ENCODE measurements at places on chromosomes 1 and 21.

DNA sequence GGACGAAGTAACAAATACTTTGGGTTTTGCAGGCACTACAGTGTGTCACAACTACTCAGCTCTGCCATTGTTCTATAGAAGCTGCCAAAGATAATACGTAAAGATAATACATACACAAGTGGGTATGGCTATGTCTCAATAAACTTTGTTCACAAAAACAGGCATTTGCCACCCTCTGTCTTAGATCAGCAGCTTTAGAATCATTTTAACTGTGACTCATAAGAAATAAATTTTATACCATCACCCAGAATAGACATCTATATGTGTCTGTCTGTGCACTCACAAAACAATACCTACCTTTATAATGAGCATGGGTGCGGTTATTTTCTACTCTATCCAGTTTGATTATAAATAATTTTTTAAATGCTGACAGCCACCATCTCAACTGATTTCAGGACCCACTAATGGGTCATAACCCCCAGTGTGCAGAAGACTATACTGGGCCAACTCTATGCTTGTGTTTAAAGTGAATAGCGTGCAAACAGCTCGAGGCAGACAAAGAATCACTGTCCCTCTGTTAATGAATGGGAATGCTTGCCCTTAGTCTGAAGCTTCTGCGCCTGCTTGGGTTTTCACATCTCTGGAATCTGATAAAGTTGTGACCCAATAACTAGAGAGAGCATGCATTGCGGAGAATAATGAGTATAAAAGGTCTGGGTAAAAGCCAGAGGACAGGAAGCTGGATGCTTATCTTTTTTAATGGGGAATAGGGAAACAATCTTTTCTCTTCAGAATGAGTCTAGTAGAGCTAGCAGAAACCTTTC is 216.2 kb downstream of the PLPP3 start:
- no peak overlapping the region for H3K4me3 ChIP-seq
- H3K27ac ChIP-seq: no peak overlapping the region
- DNase-seq: no peak
- no peaks in the 10 kb centered on the region for H3K4me1 ChIP-seq
- no peaks in the 10 kb centered on the region for H3K36me3 ChIP-seq

DNA sequence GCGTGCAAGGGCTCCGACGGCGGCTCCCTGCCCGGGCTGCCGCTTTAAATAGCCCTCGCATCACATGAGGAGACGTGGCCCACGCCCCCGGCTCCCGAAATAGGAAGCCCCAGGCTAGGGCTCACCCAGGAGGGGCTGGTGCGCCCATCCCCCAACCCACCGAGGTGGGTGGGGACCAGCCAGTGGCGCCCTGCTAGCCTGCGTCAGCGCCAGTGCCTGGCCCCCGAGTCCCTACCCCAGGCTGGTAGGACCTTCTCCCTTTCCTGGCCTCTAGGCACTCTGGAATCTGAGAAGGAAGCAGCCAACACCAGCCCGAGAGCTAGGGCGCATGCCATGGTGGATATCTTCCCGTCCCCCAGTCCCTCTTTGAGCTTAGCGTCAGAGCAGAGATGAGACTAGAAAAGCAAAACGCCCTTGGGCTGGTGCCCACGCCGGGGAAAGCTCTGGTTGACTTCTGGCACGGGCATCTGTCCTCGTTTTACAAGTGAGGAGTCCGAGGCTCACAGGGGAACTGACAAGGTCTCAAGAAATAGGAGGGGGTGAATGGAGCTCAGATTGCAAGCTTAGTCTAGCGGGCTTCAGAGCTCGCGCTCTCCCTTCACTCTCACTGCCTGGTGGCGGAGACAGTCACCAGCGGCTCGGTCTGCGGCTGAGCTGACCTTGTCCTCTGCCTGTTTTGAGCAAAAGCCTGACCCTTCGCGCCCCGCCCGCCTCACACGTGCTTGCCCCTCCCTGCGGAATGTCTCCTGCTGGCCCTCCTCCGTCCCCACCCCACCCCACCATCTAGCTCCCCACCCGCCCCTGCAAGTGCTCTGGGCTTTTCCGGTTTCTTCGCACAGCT is at the start of gene FABP3:
FABP3 (minus strand) TSS at position 21 of the 841 bp plus-strand sequence. CDS start 62 bp downstream, outside the sequence.
- peaks cover 9% of the 10 kb centered on the region for H3K27me3 ChIP-seq
- H3K27ac ChIP-seq: peak within 1 kb of the TSS; percentile 59
- H3K4me1 ChIP-seq: peaks cover 11% of the 10 kb centered on the region
- DNase-seq: peak; percentile 64

GRCh38 chr1:68375919-68376318 is 73.8 kb downstream of the RPE65 start:
- H3K4me1 ChIP-seq: no peaks in the 10 kb centered on the region
- no peak for DNase-seq
- no peaks in the 10 kb centered on the region for H3K36me3 ChIP-seq
- H3K4me3 ChIP-seq: no peak overlapping the region
- no peaks in the 10 kb centered on the region for H3K27me3 ChIP-seq
- H3K27ac ChIP-seq: no peak overlapping the region

DNA sequence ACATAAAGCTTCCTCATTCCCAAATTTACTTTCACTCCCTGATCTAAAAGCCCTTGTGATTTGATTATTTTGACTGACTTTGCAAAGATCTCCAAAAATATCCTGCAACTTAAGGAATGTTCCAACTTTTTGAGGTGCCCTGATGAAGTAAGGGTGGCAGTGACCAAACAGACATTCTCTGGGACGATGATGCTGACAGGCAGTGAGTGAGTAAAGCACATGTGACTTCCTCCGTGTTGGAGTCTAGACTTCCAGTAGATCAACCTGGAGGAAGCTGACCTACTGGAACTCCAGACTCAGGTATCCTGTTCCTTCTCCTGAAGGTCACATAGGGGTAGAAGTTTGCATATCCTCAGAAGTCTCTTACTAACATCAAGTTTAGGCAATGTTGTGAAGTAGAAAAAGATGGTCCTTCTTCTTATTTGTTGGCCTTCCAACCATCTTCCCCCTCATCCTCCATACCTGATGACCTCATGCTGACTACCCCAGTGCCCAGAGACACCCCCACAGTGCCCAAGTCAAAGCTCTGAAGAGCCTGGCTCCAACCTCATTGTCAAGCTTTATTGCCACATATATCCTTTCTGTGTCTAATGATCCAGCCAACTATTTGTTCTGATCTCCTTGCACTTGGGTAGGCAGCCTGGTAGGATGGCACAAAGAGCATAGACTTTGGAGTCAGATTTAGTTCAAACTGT is 16.0 kb downstream of the TNFSF4 start:
- no peak for DNase-seq
- no peak overlapping the region for H3K4me3 ChIP-seq
- no peak overlapping the region for H3K27ac ChIP-seq
- peaks cover 12% of the 10 kb centered on the region for H3K27me3 ChIP-seq
- no peaks in the 10 kb centered on the region for H3K36me3 ChIP-seq

GRCh38 chr1:230208619-230209261 is 141.7 kb downstream of the GALNT2 start:
- peak overlapping the region; percentile 75 for H3K4me3 ChIP-seq
- peaks cover 62% of the 10 kb centered on the region for H3K4me1 ChIP-seq
- no peaks in the 10 kb centered on the region for H3K27me3 ChIP-seq

DNA sequence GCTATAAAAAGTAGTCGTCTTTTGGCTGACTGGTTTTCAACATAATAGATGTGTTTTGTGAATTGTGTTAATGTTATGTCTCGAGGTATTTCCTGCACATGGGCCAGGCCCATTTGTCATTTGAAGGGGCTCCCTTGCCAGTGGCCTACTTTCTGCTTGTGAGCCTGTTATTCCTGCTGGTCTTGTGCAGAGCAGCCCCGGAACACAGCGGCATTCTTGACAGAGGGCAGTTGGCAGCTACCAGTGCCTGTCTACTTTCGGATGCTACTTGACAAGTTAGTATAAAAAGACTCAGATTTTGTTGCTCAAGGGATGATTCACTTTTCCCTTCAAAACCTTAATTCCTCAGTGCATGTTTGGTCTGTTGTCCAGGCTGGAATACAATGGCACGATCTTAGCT is 28.5 kb downstream of the PGM1 start:
- no peak for DNase-seq
- no peak overlapping the region for H3K4me3 ChIP-seq
- no peak overlapping the region for H3K27ac ChIP-seq
- H3K36me3 ChIP-seq: no peaks in the 10 kb centered on the region

GRCh38 chr1:78691995-78692747 is 42.5 kb downstream of the IFI44 start:
- H3K36me3 ChIP-seq: no peaks in the 10 kb centered on the region
- H3K4me3 ChIP-seq: no peak overlapping the region
- no peak overlapping the region for H3K27ac ChIP-seq
- no peak for DNase-seq

- no peak overlapping the region for H3K27ac ChIP-seq
- no peaks in the 10 kb centered on the region for H3K4me1 ChIP-seq
- no peak overlapping the region for H3K4me3 ChIP-seq
- H3K27me3 ChIP-seq: no peaks in the 10 kb centered on the region
- no peaks in the 10 kb centered on the region for H3K36me3 ChIP-seq
- DNase-seq: no peak
These were observed 62.8 kb downstream of the NGF start for GRCh38 chr1:115275216-115275615.

GRCh38 chr1:182288749-182289604 is 102.6 kb downstream of the GLUL start:
- no peak overlapping the region for H3K4me3 ChIP-seq
- H3K27me3 ChIP-seq: no peaks in the 10 kb centered on the region
- no peak for DNase-seq
- no peaks in the 10 kb centered on the region for H3K4me1 ChIP-seq
- no peak overlapping the region for H3K27ac ChIP-seq

DNA sequence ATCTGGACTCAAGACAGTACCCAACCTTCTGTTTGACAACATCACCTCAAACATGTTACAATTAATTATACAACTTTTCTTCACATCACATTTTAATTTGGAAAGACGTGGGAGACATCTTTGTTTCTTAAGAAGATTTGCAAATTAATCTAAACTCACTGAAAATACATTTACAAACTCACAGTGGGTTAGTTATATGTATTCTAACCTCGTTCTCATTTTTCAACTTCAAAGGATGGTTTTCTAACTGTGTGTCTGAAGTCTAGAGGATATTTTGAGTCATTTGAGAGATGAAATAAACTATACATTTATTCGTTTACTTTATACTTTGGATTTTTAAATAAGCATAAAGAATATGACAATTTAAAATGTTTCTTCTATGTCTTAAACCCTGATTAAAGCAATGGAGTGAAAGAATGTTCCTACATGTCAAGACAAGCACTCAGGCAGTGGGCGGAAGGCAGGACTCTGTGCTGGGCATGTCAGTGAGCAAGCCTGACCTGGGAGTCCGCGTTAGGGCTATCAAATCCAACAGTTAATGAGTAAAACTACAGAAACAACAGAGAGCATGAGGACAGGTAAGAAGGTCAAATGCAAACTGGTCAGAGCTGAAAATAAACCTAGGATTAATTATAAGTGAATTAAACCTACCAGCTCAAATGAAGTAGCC is 76.5 kb upstream of the CTTNBP2NL start:
- peaks cover 2% of the 10 kb centered on the region for H3K4me1 ChIP-seq
- no peak overlapping the region for H3K4me3 ChIP-seq
- no peak overlapping the region for H3K27ac ChIP-seq
- no peak for DNase-seq

DNA sequence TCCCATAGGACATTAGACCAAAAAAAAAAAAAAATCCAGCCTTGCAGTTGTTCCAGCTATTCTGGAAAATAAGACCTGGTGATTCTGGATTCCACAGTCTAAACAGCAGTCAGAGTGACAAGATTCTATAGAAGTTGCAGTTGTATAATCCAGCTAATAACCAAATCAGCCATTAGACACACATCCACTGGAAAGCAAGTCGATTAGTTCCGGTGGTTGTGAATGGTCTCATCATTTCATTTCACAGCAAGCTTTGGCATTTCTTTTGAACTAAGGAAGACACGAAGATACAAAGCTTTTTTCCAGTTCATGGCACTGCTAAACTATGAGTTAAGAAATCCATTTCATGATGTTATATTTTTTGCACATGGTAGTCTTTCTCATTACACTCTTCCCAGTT is 54.4 kb upstream of the FAM89A start:
- H3K27me3 ChIP-seq: peaks cover 26% of the 10 kb centered on the region
- H3K27ac ChIP-seq: no peak overlapping the region
- DNase-seq: no peak
- H3K4me1 ChIP-seq: no peaks in the 10 kb centered on the region

DNA sequence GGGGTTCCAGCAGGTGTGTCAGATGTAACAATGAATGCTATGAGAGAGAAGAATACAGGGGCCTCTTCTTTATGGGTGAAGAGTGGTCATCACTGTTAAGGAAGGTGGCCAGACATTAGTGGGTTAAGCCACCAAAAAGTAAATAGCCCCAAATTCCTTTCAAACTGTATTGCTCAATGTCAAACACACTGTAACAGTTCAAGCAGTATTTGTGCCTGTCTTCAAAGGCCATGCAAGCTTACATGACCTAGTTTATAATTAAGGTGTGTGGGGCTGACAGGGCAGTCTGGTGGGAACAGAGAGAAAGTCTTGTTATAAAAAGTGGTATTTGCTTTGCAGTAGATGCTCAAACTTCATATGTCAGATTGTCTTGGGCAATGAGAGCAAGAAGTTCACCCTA is 18.5 kb downstream of the CHIT1 start:
- H3K4me1 ChIP-seq: no peaks in the 10 kb centered on the region
- no peak overlapping the region for H3K27ac ChIP-seq
- H3K36me3 ChIP-seq: no peaks in the 10 kb centered on the region
- peaks cover 15% of the 10 kb centered on the region for H3K27me3 ChIP-seq
- no peak overlapping the region for H3K4me3 ChIP-seq

- no peak for DNase-seq
- H3K36me3 ChIP-seq: peaks cover 52% of the 10 kb centered on the region
- H3K4me1 ChIP-seq: peaks cover 21% of the 10 kb centered on the region
- H3K4me3 ChIP-seq: no peak overlapping the region
- no peak overlapping the region for H3K27ac ChIP-seq
These were observed 11.3 kb downstream of the NIPAL3 start for GRCh38 chr1:24426744-24427544.

DNA sequence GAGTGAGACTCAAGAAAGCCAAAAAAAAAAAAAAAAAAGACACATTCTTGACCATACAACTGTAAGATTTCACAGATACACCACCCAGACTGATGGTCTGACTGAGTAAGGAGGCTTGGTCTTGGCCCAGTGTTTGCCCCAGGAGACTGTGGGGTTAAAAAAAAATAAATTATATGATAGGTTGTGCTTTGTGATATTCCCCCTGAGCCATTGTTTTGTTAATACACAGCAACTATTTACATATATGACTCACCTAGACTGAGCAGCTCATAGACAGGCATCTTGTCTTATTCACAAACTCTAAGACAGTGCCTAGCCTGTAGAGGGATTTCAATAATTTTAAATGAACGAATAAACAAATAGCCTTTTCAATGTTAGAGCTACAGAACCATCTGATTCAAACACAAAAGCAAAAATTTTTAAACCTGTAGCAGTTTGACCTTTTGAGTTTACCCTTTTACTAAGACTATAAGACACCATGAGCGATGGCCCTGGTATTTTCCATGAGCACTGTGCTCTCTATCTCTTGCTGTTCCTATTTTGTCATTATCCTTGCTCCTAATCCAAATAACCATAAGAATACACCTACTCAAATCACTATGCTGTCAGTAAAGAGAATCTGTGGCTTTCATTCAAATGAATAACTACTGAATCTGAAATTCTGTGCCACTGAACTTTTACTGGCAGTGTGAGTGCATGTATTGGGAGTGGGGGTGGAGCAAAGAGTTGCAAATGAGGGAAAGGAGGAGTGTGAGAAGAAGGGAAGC is 199.4 kb upstream of the PTBP2 start:
- no peak overlapping the region for H3K27ac ChIP-seq
- H3K27me3 ChIP-seq: peaks cover 2% of the 10 kb centered on the region
- H3K4me1 ChIP-seq: no peaks in the 10 kb centered on the region

- no peaks in the 10 kb centered on the region for H3K27me3 ChIP-seq
- peaks cover 79% of the 10 kb centered on the region for H3K36me3 ChIP-seq
- H3K27ac ChIP-seq: no peak overlapping the region
- no peak for DNase-seq
These were observed 20.1 kb downstream of the KIAA0040 start for GRCh38 chr1:175172503-175172902.

Measured in activated CD4-positive, alpha-beta T cell treated with anti-CD3 and anti-CD28 coated beads, Interleukin-2, amount 10 ng/mL, durations not matched to agents 24 days and 14 days (primary cell).